Body of pancreas (tissue), 4 donors: ENCODE measurements at places on chromosomes 16 and 17. TPM values are rescaled to one million over a fixed set of nuclear protein-coding genes. Genes with fewer than 3 reads are reported as not detected.

DNA sequence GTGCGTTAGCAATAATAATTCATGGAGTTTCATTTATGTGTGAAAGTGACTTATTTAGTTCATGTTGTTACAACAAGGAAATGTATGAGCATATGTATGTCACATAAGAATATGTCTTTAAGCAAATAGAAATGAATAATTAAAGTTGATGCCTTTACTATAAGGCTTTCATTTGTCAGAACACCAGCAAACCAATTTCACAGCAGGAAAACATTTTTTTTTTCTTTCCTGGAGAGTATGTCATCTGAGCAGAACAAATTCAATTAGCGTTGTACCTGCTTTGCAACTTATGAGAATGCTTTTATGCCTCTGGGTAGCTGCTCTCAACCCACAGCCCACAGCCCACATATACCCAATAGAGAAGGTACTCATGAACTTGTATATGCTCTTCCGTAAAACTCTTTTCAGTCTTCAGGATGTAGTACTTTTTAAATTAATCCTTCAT lies 26.3 kb upstream of the APOH start:
- no peak for DNase-seq

DNA sequence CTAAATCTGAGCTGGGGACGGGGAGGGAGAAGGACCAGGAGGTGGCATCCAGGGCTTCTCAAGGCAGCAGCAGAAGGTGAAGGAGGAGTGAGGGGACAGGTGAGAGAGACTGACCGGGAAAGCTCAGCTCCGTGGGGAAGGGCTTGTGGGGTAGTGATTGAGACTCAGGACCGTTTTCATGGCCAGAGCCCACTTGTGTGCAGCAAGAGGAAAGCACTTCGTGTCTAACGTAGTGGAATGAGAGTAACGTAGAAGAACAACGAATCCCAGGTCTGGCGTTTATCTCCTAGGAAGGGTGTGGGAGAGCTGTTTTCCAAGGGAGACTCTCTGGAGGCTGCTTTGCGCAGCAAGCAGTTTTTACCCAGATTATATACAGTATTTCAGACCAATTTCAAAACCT lies 1.3 kb upstream of the CDH3 start:
- no peak for DNase-seq

DNA sequence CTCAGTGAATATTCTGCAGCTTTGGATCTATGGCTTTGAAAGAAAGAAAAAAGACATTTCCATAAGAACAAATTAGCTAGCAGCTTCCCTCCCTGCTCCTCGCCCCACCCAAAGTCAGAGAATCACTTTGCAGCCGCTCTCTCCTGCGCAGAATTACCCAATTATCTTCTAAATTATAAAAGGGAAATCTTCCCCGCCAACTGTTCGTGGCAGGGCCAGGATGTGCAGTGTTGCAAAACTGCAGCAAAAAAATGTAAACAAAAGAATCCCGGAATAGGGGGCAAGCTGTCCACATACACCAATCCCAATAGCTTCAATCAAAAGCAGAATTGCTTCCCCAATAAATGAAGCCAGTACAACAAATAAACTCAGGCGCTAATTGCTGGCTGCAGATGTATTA lies 510.6 kb downstream of the RBFOX1 start:
- DNase-seq = no peak

DNA sequence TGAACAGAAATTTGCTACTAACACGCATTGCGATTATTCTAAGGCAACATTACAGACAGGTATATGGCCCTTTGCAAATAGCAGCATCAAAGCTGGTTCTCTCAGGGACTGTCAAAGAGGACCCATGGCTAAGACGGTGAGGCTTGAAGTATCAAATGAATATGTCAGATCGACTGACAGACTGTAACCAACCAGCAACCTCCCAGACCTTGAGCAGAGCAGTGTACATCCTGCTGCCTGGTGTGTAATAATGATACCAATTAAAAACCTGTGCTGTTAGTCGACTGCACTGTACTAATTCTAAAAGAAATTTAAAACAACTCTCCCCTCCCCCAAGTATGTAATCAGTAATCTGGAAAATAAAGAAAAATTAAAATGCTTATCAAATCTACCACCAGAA lies 35.9 kb upstream of the GHDC start:
- DNase-seq = no peak

DNA sequence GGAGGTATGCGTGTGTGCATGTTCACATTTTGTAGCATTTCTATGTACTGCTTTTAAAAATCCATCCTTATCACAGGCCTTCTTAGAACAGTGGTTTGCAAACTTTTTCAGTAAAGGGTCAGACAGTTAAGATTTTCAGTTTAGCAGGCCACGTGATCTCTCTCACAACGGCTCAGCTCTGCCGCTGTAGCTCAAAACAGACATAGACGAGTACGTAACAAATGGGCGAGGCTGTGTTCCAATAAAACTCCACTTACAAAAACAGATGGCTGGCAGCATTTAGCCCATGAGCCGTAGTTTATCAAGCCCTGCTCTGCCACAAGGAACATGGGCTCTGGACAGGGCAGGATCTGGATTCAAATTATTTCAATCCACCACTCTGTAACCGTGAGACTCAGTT lies 141.8 kb downstream of the XYLT1 start:
- no peak for DNase-seq

GRCh38 chr16:87784812-87785211 lies 19.0 kb upstream of the KLHDC4 start:
- peak; percentile 31 for DNase-seq

DNA sequence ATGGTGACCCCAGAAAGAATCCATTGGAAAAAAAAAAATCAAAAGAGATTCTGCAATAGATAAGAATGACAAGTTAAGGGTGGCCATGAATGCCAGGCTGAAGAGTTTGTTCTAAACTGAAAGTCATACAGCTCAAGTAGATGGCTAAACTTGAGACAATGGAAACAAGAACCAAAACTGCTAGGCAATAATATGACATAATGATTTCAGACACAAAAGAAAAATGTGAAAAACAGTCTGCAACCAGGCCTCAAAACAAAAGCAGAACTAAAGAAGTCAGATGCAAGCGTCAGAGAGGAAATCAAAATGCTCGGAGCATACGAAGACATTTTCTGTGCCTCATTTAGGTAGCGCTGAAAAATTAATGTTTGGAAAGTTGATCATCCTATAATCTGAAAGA lies 54.4 kb upstream of the YPEL2 start:
- DNase-seq = no peak

GRCh38 chr16:59913666-59914065 lies 1179.5 kb upstream of the GOT2 start:
- no peak for DNase-seq

DNA sequence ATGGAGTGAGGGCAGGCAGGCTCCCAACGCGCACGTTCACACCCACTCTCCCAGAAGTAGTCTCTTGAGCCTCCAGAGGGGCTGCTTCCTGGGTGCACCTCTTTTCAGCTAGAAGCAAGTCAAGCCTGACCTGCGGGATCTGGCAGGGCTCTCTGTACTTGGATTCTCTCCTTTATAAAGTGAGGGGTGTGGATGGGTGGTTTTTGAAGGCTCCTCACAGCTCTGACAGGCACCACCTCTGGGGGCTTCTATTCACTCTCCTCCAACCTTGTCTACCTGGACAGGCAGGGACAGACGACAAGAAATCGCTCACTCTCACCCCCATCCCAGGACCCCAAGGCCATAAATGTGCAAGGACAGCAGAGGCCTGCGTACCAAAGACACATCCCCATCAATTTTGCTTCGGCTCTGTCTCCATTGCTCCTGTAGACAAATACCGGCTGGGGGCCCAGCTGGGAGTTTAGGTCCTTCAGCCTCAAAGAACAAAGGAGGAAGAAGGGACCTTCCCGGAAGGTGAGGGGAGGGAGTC lies 814 bp upstream of the DYNLL2 start:
- no peak for DNase-seq

- DNase-seq = no peak
Observed at GRCh38 chr17:78317794-78318400, 42.0 kb downstream of the SOCS3 start.

DNA sequence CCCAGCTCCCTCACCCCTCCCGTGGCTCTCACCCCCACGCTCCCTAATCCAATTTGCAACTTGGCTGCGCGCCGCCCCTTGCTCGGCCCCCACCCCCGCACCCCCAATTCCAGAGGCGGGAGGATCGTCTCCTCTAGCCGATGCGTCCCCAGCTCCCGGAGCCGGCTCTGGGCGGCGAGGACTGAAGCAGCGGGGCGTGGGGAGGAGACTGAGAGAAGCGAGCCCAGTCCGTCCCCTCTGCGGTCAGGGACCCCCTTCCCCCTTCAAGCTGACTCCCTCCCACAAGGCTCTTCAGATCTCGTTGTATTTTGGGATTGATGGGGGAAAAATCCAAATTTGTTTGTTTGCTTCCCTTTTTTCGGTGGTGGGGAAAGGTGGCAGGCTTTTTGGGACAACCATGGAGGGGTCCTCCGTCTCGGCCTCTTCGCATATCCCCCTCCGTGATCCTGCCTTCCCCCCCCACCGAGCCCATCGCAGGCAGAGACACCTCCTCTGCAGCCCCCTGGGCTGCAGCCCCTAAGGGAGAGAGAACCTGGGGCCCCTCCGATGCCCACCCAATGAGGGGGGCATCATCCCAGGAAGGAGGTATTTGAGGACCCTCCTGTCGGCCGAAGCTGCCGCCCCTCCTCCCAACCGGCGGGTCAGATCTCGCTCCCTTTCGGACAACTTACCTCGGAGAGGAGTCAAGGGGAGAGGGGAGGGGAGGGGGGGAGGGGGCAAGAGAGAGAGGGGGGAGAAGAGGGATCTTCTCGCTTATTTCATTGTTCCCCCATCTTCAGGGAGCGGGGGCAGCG lies 466 bp downstream of the NEUROD2 start:
- DNase-seq = no peak

- no peak for DNase-seq
Observed at GRCh38 chr16:20930365-20930690, 29.8 kb downstream of the LYRM1 start.

DNA sequence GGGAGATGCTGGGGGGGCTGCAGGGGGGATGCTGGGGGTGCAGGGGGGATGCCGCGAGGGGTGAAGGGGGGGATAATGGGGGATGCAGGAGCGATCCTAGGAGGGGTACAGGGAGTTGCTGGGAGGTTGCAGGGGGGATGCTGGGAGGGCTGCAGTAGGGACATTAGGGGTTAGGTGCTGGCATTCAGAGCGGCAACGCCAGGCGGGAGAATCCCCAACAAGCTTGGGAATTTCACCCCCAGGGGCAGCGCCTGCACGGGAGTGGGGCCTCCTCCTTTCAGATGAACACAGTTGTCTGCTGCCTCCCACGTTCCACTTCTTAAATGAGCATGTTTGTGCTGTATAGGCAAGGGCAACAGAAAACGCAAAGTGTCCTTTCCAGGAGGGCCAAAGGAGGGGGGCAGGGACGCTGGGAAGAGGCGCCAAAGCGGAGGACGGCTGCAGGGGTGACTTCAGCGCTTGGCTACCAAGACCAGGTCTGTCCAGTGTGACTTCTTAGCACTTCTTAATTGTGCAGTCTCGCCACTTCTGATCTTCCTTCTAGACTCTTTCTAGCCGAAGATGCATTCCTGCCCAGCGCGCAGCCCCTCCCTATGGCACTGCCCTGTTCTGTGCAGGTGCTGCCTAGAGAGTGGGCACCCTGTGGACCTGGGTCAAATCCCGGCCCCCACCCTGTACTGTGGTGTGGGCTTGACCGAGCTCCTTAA lies 2.0 kb upstream of the SLC6A4 start:
- no peak for DNase-seq

The TBC1D16 gene
- 21.0 TPM for total RNA-seq

The CRHR1 gene
- not detected for total RNA-seq

The KRTAP2-3 gene
- not detected for total RNA-seq

The MYO1D gene
- total RNA-seq = 48.3 TPM
